Activated T-cell treated with anti-CD3 and anti-CD28 coated beads, Interleukin-2, amount 50 U/mL, for 72 hours (primary cell): ENCODE measurements at places on chromosomes 2 and 18.
A peak's percentile ranks its signal among the peaks of the same experiment; 100 is the strongest.

DNA sequence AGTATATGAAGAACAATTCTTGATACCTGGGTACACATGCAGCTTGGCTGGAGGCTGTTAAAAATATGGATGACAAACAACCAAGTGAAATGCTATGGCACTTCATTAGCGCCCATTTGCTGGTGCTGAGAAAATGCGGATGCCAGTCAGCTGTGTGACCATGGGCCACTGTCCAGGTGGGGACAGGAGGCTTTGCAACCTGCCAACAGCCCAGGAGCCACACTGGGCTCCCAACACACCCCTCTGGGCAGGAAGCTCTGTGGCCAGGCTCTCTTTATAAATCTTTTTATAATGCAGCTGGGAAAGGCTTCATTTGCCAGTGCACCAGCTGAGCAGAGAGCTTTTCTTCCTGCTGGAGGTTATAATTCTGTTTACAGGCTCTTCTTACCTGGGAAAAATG is 19.9 kb downstream of the RNF144A start:
- no peak for DNase-seq

DNA sequence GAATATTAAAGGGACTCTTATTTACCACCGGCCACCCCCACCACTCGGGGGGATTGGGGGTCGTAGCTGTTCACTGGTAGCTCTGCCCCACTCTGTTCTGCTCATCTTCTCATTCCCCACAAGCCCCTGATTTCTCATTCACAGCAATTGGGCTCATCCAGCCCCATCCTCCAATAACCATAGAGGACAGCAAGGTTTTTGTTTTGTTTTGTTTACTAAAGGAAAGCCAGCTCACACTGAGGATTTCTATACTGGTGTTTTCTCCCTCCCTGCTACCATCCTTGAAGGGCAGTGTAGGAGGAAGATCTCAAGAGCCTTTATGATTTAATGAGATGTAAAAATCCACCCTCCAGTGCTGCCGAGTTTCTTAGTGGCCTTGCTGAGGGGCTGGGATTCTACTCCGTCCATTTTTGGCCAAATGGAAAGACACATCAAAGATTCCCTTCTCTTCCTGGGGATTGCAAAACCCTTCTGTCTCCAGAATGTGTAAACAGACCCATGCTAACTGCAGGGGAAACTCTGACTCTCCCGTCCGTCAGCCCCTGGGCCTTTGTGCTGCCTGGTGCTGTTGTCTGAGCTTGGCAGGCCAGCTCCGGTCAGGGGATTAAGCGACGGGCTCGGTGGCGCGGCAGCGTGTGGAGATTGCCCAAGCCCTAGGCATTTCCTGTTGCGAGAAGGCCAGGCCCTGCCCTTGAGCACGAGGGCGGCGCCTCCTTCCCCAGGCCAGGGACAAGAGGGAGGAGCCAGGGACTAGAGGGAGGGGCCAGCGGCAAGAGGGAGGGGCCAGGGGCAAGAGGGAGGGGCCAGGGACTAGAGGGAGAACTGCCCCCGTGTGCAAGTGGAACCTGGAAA is 165.0 kb downstream of the ANTXR1 start:
- DNase-seq, result no peak

- DNase-seq, result no peak
Measured at GRCh38 chr18:42268798-42269197, 313.8 kb downstream of the PIK3C3 start.

GRCh38 chr2:48728840-48729239 is 26.7 kb downstream of the LHCGR start:
- no peak for DNase-seq

DNA sequence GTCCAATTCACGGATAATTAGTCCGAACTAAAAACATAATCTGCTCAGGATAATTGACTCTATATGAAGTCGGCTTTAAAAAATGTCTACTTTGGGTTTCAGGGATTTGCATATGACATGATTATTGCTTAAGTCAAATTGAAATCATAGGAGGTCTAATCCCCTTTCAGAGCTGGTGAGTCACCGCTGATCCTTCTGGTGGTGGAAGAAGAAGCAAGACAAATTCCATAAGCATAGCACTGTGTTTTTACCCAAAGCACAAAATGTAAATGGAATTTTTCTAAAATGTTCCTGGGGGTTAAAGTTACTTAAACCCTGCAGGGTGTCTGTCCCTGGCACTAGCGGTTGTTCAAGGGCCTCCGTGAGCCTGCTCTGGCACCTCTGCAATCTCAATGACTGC is 460.2 kb downstream of the LRATD1 start:
- no peak for DNase-seq

- DNase-seq, result no peak
Measured at GRCh38 chr18:10332452-10332851, 122.0 kb upstream of the APCDD1 start.

- DNase-seq, result no peak
Measured at GRCh38 chr2:102350137-102350793, 5.3 kb upstream of the IL18R1 start.

DNA sequence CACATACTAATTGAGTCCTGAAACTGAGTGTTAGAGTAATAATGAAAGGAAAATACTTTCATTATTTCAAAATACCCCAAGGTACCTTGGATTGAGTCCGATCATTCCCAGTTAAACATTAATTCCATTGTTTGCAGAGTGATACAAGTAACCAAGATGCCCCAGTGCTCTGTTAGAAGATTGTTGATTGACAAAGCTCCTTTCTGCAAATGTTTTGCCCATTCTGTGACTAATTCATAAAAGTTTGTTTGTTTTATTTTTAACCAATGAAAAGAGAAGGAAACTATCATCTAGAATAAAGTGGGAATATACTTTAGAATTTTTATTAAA is 124.0 kb downstream of the GULP1 start:
- no peak for DNase-seq

DNA sequence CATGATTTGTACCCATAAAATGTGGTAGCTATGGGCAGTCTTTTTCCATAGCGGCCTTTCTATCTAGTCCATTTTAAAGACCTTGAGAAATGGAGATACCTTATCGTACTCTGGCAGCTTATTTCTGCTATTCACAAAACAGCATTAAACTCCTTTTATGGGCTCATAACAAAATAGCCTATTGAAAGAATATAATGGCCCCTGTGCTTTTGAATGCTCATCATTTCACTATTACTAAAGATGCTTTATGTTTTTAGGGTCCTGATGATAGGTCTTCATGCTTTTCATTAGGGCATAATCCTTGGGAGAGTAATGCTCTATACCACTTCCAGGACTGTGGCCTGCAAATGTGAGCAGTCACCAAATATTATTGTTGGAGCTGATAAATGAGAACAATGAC is 7.3 kb upstream of the TMEM178A start:
- DNase-seq, result no peak

DNA sequence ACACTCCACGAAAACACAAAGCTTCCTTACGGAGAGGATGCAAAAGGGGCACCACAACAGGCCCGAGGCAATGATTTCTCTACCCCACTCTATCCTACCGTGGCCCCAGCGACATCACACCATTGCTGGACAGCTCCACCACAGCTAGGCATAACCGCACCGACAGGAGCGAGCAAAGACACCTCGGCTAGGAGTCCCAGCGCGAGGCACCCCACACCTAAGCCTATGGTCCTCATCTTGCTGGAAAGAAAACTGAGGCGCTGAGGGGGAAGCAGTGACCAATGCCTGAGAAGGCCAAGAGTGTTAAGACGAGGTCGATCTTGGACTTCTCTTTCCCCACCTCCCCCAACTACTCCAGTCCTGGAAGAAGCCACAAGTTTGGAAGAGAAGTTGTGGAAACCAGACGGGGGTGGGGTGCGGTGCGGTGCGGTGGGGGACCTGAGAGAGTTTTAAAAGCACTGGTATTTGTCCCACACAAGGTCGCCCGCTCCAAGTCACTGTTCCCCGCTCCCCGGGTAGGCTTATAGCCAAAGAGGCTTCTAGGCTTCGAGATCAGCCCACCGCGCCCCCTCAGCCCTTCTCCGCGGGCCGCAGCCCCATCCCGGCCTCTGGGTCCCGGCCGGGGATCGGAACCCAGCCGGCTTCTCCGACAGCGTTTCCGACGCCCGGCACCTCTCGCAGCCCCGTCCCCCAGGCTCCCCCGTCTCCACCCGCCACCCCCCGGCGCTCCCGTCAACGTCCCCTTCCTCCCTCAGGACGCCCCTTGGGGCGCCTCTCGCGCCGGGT is 766 bp downstream of the PDE6D start:
- DNase-seq, result peak; percentile 10

DNA sequence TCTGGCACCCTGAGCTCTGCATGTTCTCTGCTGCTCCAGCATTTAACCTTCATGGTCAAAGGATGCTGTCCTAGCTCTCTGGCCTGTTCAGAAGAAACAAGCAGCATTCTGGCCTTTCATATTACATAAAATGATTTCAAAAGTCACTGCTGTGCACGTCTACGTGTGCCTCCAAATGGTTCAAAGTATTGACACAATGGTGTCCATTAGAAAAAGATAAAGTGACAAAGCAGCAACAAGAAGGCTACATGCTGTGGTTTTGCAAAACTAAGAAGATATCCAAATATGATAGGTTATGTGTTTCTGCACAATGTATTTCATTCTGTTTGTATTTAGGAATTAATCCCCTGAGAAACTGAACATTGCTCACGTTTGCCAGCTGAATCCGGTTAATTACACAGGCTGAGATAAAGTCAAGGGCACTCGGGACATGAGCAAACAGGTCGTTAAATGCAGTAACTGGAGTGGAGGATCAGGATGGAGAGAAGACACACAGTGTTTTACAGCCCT is 258.5 kb downstream of the DOK6 start:
- DNase-seq, result no peak

- no peak for DNase-seq
Measured at GRCh38 chr2:217954469-217954868, 48.3 kb downstream of the TNS1 start.

- DNase-seq, result no peak
Measured at GRCh38 chr2:163943403-163944346, 207.9 kb upstream of the FIGN start.

DNA sequence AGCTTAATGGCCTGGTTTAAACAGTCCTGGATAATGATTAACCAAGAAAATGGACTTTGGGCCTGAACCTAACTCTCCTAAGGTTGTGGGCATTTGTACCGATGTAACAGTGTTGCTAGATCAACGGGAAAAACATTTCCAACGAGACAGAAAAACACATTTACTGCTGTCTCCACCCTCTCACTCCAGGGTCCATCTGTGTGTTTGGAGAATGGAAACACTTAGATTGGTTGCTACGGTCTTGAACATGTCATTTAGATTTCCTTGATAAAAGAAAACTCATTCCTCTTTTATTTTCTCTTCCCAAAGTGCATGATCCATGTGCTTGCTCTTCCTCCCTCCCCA is 88.0 kb downstream of the SOCS6 start:
- no peak for DNase-seq

GRCh38 chr2:29343830-29344229 is 228.6 kb downstream of the CLIP4 start:
- DNase-seq, result no peak

GRCh38 chr2:109637749-109638570 is 23.8 kb downstream of the SOWAHC start:
- no peak for DNase-seq

GRCh38 chr2:240959214-240959940 is 39.0 kb upstream of the SNED1 start:
- no peak for DNase-seq

- no peak for DNase-seq
Measured at GRCh38 chr2:211766689-211767088, 771.9 kb downstream of the ERBB4 start.

DNA sequence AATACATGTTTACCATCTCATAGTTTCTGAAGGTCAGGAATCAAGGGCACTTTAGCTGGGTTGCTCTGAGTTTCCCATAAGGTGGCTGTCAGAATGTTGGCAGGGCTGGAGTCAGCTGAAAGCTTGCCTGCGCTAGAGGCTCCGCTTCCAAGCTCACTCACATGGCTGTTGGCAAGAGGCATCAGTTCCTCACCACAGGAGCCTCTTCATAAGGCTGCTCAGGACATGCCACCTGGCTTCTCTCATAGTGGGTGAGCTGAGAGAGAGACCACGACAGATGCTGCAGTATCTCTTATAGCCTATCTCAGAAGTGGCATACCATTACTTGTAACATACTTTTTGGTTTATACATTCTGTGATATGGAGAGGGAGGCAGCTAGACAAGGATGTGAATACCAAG is 7.2 kb downstream of the HADHB start:
- DNase-seq, result no peak

- no peak for DNase-seq
Measured at GRCh38 chr2:56587456-56587855, 403.7 kb downstream of the CCDC85A start.

DNA sequence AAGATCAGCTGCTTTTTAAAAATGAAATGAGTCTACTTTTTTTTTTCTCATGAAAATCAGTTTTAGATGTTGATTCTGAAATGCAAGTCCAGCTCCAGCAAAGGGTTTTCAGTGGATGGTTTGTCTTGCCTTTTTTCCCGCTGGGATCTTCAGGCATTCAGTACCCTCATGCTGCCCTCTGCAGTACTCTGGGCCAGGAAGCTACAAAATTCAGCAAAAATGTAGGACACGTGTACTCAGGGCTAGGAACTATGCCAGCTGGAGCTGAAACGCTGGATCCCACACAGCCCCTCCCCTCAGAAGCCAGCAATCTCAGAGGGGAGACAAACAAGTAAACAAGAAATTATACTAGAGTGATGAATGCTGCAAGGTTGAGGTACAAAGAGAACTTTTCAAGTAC is 97.3 kb downstream of the MMADHC start:
- no peak for DNase-seq

DNA sequence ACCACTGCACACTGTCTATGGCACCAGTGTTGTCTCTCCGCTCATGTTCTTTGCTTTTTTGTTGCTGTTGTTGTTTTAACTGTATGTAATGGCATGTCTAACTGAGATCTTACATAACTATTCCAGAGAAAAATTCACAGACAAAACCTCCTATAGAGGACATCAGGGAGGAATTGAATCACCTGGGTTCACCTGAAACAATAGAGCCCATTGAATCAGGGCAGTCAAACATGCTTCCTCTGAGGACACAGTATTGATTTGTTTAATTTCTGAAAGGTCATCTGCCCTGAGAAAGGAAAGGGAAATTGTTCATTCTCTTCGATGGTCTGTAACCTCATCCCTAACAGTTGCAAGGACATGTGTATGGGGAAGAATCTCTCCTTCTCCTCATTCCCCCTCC is 237.5 kb downstream of the SRBD1 start:
- no peak for DNase-seq

GRCh38 chr2:42793334-42794270 is 1.2 kb upstream of the HAAO start:
- DNase-seq, result no peak

DNA sequence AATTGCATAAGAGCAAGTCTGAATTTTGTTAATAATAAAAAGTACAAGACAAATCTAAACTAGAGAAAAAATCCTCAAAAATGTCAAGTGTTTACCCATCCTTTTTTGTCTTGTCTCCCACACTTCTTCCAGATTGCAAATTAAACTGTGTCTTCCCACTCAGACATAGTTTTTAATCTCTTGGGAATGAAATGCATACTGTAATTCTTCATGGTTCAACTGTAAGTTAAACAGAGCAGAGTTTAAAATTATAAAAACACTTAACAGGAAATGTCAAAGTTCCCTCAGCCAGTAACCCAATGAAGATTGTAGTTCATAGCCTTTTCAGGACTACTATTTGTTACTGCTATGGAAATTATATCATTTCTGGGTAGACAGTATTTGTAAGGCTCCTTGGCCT is 171.8 kb downstream of the UBE2E3 start:
- no peak for DNase-seq
